ENCODE measurements at places on chromosomes 1 and 21.
A peak's percentile ranks its signal among the peaks of the same experiment; 100 is the strongest.

DNA sequence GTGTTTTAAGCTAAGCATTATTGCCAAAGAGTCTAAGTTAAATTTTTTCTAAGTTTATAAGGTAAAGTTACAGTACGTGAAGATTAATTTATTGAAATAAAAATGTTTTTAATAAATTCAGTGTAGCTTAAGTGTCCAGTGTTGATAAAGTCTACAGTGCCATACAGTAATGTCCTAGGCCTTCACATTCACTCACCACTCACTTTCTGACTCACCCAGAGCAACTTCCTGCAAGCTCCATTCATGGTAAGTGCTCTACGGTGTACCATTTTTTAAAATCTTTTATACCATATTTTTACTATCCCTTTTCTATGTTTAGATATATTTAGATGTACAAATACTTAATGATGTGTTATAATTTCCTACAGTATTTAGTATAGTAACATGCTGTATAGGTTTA, 173.2 kb downstream of the CACNA1E start:
- no peak for DNase-seq

GRCh38 chr1:228259951-228260350, 52.1 kb downstream of the OBSCN start:
- no peak for DNase-seq

DNA sequence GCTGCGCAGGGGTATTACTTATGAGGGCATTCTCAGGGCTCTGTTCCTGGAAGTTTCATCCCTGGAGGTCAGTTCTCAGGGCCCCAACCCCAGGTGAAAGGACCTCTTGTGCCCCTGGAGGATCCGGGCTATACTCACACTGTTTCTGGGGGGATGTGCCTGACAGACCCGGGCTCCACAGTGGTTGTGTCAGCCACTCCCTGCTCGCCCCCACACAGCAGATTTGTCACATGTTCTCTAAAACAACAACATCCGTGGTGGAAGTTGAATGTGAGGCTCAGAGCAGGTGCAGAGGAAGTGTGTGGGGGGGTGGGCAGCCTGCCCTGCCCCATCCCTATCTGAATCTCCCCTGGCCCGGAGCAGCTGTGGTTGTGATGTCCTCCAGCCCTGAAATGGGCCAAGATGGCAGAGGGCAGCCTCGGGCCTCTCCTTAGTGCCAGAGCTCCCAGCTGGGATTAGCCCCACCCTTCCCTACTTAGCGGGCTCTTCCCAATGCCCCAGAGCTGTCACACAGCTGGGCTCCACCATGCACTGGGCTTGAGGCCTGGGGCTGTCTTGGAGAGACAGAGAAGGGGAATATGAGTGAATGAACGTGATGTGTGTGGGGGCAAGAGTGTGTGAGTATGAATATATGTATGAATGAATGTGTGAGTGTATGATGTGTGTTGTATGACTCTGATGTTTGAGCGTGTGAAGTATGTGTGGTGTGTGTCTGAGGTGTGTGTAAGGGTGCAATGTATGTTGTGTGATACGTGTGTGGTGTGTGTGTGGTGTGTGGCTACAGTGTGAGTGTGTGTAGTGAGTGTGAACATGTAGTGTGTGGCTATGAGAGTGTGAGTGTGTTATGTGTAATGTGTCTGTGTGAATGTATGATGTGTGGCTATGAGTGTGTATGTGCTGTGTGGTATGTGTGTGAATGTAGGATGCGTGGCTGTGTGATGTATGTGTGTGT, 1.5 kb upstream of the FCMR start:
- DNase-seq: no peak

DNA sequence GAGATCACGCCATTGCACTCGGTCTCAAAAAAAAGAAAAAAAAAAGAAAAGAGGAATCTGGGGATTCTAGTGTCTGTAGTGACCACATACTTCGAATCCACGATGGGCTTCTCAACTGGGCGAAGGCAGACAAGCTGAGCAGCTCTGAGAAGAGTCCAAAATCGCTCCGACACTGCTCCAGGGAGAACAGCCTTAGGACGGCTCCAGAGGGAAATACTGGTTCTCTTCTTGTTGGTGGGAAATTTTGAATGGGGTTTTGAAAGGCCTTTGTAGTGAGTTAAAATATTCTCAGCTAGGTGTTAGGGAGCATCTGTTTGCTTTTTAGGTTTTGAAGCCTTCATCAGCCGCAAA, 18.3 kb upstream of the HJV start:
- DNase-seq: no peak

DNA sequence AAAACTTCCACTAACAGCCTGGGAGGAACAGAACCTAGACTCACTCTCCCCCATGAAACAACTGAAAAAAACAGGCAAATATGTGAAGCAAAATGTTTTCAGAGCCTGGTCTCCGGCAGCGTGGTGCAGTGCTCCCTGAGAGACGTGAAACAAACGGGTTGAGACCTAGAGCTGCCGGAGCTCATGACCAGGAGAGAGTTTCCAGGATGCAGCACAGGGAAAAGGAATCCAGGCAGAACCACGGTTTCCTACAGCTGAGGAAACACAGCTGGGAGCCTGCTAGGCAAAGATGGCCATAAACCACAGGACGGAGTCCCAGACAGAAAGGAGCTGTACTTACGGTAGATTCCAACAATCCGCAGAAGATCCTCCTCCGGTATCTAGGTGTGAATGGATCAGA, 20.2 kb upstream of the SLC19A1 start:
- no peak for DNase-seq

DNA sequence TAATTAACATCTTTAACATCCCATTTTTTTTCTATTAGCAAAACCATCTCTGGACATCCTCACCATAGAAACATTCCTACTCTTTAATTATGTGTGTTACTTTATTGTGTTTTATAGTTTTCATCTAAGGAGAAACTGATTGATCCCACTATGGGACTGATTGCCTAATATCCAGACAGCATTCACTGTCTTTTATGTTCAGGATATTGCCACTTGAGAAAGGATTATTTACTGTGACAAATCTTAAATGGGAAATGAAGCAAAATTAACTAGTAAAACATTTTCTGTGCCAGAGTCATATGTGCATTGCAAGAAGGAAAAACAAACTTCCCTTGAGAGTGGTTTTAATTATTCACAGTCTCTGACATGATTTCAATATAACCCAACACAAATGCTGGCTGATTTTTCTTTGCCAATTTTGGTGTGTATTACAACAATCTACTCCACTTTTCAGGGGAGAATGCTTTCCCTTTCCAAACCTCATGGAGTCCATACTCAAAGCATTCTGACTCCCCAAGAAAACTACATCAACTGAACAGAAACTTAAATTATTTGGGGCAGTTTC, 15.8 kb upstream of the RGS13 start:
- no peak for DNase-seq

GRCh38 chr1:90074566-90074965, 79.7 kb downstream of the ZNF326 start:
- DNase-seq: no peak

- peak; percentile 18 for DNase-seq
Measured at GRCh38 chr1:51236531-51237350, 668 bp downstream of the RNF11 start.

DNA sequence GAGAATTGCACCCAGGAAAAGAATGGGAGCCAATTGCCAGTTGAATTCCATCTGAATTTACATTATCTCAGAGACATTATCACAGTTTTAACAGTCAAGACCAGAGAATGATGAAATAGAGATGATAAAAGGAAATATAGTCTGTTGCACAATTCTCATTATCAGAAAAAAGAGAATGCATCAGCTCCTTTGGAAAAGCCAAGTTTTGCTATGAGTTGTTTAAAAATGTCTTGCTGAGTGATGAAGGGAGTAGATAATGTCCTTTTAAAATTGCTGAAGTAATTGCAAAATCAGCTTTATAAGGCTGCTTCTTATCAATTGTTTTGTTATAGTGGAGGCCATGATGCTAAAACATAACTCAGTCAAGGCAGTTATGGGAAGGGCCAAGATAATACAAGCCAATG, 37.9 kb upstream of the EEIG2 start:
- DNase-seq: no peak

- no peak for DNase-seq
Measured at GRCh38 chr1:243944429-243945160, 94.6 kb upstream of the AKT3 start.

DNA sequence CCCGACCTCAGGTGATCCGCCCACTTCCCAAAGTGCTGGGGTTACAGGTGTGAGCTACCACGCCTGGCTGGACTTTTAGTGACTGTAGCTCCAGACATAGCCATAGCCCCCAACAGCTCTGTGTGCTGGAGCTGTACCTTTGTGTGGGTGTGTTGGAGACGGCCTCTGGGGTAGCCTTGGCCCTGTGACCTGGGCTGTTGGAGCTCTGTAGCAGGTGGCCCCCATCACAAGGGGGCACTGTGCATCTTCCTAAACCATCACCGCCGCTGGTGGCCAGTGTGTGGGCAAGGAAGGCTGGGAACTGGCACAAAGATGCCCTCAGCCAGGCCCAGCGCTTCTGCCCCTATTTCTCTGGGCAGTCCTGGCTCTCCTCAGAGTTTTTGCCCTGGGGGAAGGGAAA, 38.4 kb upstream of the FOXO6 start:
- DNase-seq: no peak

DNA sequence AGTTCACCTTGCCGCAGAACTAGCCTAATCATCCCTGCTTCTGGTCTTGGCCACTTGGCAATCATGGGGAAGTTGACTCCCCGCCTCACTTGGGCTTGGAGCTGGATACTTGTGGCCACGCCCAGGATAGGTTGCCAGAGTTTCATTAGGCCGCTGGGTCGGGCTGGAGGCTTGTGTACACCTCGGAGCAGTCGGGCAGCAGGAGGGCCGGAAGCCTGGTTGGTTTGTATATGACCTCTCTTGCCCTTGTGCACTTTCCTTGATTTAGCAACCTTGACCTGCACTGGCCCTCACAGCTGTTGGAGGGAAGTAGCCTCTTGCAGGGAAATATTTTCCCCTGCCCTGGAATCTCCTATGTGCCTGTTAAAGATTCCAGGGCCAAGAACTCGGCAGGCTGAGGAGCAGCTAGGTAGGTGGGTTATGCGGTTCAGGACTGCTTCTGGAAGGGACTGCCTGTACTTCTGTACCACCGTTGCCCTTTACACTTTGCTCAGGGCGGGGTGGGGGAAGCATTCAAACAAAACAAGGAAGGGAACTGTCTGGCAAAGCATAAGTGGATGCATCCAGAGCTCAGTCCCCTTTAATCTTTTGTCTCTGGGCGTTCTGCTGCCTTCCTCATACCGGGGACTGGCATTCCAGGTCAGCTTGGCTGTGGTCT, 83.5 kb downstream of the UCK2 start:
- DNase-seq: no peak

- DNase-seq: no peak
Measured at GRCh38 chr1:173451981-173452380, 25.2 kb upstream of the PRDX6 start.

DNA sequence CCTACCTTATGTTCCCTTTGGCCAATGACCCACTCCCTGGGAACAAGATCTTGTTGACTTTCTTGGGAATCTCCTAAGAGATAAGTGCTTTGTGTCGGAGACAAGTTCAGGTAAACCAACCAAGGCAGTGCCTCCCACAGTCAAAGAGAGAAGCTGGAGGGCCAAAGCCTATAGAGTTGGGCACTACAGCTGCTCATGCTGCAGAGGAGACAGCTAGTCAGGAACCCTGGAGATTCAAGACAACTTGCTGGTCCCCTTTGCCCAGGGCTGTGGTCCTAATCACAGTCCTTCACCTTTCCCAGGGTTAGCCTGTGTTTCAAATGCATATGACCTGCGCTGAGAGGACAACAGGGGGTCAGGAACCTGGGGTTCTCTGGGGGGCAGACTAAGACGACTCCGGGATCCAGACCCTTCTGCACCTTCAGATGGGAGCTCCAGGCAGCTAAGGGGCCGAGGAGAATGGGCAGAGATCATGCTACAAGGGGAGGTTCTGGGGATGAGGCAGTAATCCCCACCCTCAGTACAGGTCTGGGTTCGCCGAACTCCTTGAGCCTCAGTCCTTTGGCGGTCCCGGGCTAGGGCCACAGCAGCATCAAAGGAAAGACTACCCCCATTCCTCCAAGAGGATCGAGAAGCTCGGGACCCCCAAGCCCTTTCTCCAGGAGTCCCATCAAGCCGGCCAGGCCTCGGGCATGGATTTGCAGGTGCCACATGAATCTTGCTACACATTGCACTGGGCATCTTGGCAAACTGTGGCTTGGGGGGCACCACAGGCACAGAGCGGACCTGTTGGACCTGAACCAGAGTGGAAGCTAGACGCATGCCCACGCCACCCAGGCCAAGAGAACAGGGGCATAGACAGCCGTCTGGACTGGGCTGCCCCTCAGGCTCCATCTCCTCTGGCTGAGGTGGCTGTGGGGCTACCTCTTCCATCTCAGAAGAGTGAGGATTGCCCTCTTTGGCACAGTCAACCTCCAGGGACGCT, 2.0 kb upstream of the USF1 start:
- DNase-seq: no peak

DNA sequence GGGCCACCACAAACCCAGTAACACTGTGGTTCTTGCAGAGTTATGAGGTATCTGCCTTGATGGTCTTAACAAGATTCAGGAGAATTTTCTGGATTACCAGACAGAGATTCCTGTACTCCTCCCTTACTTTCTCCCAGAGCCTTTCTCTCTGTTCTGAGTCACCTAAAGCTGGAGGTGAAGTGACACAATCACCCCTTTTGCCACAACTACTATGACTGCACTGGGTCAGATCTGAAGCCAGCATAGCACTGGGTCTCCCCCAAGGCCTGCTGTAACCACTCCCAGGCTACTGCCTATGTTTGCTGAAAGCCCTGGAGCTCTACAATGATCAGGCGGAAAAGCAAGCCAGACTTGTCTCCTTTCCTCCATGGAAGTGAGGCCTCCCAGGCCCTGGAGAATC, 156.7 kb upstream of the NEGR1 start:
- DNase-seq: no peak

DNA sequence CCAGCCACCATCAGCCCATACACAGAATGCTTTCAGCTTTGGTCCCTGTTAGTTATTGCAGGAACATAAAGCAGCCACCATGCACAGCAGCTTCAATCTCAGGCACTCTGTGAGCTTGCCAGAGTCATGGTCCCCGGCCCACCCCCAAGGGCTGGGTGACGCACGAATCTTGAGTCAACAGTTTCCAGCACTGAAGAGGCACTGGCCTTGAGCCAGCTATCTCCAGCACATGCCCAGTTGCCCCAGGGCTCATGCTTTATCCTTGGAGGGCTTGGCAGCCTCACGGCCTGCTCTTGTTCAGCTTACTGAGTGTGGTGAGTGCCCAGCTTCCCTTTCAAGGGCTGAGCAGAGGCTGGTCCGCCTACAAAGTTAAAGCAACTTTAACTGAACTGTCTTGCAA, 200.7 kb upstream of the RAB4A start:
- peak; percentile 97 for DNase-seq

DNA sequence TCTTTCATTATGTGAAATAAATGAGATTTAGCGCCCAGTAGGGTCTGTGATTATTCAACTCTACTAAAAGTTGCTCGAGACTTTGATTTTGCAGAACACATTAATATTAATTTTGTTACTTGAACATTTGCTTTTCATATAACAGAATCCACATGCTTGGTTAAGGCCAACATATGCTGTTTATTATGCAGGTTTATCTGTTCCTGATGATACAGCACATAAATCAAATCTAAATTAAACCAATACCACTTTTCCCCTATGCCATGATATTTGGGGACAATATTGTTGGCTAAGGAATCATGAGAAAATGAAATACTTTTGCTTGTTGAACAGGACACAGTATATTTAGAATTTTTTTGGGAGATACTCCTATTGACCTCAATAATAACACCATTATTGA, 291.1 kb downstream of the USP25 start:
- no peak for DNase-seq

GRCh38 chr1:216902669-216903381, 179.6 kb upstream of the ESRRG start:
- DNase-seq: no peak

All from NCI-H446 treated with DMSO at 0.1 percent for 48 hours (cell line).